ENCODE measurements at places on chromosomes 3 and 15. TPM values are rescaled to one million over a fixed set of nuclear protein-coding genes. Genes with fewer than 3 reads are reported as not detected.

Gene EFL1
- total RNA-seq: 10.5 TPM

GRCh38 chr3:150469031-150469930, 61.2 kb downstream of the TSC22D2 start:
- DNase-seq: peak; percentile 58

DNA sequence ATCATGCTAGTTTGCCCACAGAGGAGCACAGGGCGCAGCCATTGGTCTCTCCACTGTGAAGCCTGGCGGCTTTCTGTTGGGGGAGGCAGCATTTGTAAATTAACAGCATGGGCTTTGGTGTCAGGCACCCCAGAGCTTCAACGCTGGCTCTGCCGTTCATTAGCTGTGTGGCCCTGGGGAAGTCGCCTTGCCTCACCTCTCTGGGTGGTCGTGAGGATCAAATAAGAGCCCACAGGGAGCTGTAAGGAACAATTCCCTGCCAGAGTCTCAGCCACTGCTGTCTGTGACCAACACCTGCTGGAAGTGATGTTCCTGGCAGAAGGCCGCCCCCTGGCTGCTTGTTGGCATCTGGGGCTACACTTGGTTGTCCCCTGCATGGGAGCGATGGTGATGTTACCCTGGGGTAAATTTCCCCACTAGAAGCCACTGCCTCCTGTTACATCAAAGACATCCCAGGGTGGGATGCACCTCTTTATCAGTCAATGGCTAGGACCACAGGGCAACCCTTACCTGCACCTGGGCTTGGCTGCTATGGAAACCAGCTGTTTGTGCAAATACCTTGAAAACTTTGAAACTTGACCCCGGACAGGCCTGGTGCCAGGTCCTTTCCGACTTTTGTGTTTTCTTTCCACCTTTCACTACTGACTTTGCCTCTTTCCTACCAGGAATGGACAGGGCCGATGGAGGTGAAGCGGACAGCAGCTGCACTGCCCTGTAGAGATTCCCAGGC, 36.9 kb downstream of the DNASE1L3 start:
- peak; percentile 53 for DNase-seq

DNA sequence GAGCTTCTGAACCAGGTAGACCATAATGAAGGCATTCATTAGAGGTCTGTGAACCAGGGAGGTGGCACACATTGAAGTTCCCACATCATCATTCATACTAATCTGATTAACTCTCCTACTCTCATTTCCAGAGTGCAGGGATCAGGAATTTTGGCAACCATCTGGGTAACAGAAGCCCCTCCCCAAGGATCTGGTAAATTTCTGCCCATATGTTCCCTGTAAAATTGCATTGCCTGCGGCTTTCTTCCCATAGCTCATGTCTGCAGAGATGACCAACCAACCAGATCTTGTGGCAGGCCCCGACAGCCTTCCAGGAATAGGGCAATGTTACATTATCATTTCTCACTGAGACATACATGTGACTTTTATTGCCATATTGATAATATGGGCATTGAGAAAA, 111.4 kb upstream of the CHL1 start:
- no peak for DNase-seq

DNA sequence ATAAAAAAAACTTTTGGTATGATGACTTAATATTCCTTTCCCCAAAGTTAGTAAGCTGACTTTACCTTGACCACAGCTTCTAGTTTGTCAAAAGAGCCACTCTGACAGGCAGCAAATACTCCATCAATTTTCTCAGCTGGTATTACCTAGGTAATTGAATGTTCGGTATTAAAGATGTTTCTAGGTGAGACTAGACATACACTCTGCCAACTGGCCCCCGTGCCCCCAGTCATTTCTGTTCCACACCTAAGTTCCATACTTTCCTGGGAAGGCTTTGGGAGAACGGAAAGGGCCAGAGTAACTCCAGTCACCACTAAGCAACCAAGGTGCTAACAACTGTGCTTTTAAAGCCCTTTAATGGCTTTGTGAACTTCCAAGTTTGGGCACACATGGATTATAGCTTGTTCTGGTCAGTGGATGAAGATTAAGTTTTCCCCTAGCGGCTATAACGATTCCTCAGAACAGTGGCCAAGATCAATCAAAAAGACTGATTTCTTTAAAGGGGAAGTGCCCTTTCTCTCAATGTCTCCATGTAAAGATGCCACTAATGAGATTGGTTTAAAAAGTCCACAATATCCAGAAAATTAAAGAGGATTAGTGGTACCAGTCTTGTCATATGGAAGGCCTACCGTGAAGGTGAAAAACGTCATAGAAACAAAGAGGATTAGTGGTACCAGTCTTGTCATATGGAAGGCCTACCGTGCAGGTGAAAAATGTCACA, 7.0 kb downstream of the EIF4A2 start:
- DNase-seq: no peak

DNA sequence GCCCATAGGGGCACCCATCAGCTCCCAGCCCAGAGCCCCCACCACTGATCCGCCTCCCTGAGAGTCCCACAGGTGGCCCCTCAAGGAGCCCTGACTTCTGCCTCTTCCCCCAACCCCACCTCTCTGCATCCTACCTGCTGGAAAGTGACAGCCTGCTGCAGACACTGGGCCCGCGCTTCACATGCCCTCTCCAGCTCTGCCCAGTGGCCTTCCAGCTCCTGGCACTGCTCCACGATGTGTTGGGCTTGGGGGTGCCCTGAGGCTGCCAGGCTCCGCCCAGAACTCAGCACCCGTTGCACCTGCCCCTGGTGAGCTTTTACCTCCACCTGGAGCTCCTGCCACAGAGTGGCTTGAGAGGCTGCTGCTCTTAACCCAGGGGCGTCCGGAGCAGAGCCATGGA, 20.1 kb downstream of the SPTBN5 start:
- no peak for DNase-seq

- DNase-seq: no peak
Measured at GRCh38 chr15:87300146-87300545, 956.4 kb downstream of the NTRK3 start.

Gene FOXB1
- total RNA-seq: not detected

Gene UCN2
- total RNA-seq: not detected

Gene TMEM207
- total RNA-seq: not detected

Data from left cardiac atrium (tissue), 4 donors.